Stimulated activated CD8-positive, alpha-beta memory T cell treated with anti-CD3 and anti-CD28 coated beads, Interleukin-4, amount 100 ng/mL, for 1 hour (primary cell): ENCODE measurements at places on chromosomes 12 and 14.

- no peak for DNase-seq
These were observed 84.8 kb downstream of the PLBD1 start for GRCh38 chr12:14482886-14483285.

- DNase-seq: no peak
These were observed 2.9 kb upstream of the SETD1B start for GRCh38 chr12:121800694-121801594.

GRCh38 chr12:32659908-32660440 lies 19.1 kb upstream of the DNM1L start:
- no peak for DNase-seq

DNA sequence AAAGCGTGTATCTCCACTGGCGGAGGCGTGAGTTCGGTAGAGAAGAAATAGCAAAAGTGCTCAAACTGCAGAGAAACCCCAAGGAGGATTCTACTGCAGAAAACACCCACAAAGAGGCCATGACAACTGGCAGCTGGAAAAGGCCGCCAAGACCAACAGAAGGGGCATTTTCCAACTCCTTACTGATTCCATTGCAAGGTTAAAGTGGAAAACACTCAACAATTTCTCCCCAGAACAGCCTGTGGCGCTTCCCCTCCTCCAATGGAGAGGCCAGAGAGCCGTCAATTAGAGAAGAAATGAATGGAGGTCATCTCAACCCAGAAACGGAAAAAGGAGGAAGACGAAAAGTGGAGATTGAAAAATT lies 618 bp upstream of the ANKRD52 start:
- DNase-seq: no peak

GRCh38 chr14:29817767-29818405 lies 109.8 kb downstream of the PRKD1 start:
- DNase-seq: no peak

GRCh38 chr14:83257466-83258439 lies 1724.1 kb upstream of the SEL1L start:
- no peak for DNase-seq

GRCh38 chr14:104248203-104249055 lies 110.0 kb downstream of the KIF26A start:
- DNase-seq: no peak

- DNase-seq: no peak
These were observed 3.9 kb downstream of the CEBPE start for GRCh38 chr14:23115039-23115731.

- no peak for DNase-seq
These were observed 481.1 kb upstream of the DCN start for GRCh38 chr12:91663744-91664143.

- DNase-seq: no peak
These were observed 79.6 kb downstream of the WDR20 start for GRCh38 chr14:102219316-102219715.

GRCh38 chr14:100488057-100488456 lies 99.2 kb downstream of the BEGAIN start:
- no peak for DNase-seq

GRCh38 chr14:20485900-20486299 lies 16.7 kb downstream of the PNP start:
- no peak for DNase-seq

GRCh38 chr12:29277231-29277630 lies 103.7 kb downstream of the ERGIC2 start:
- no peak for DNase-seq

GRCh38 chr12:115455268-115455681 lies 771.3 kb upstream of the TBX3 start:
- DNase-seq: no peak
